ENCODE measurements at places on chromosomes 3 and 15.

GRCh38 chr15:25173241-25174028, 218.6 kb downstream of the SNRPN start:
- no peak overlapping the region for H3K4me3 ChIP-seq
- no peak for DNase-seq
- no peaks in the 10 kb centered on the region for H3K4me1 ChIP-seq
- H3K27me3 ChIP-seq, result no peaks in the 10 kb centered on the region
- no peak overlapping the region for H3K27ac ChIP-seq

- no peak overlapping the region for H3K27ac ChIP-seq
- H3K4me3 ChIP-seq, result no peak overlapping the region
- DNase-seq, result no peak
- no peaks in the 10 kb centered on the region for H3K4me1 ChIP-seq
Measured at GRCh38 chr3:138047596-138048158, 37.7 kb downstream of the CLDN18 start.

- no peak for DNase-seq
- no peaks in the 10 kb centered on the region for H3K36me3 ChIP-seq
- H3K27me3 ChIP-seq, result peaks cover 13% of the 10 kb centered on the region
- H3K27ac ChIP-seq, result no peak overlapping the region
- H3K4me3 ChIP-seq, result no peak overlapping the region
- no peaks in the 10 kb centered on the region for H3K4me1 ChIP-seq
Measured at GRCh38 chr15:32766101-32766500, 48.3 kb downstream of the GREM1 start.

- peaks cover 2% of the 10 kb centered on the region for H3K27me3 ChIP-seq
- no peak for DNase-seq
- no peaks in the 10 kb centered on the region for H3K4me1 ChIP-seq
- no peak overlapping the region for H3K27ac ChIP-seq
- H3K4me3 ChIP-seq, result no peak overlapping the region
Measured at GRCh38 chr3:124149081-124149480, 157.2 kb upstream of the ROPN1 start.

- peaks cover 6% of the 10 kb centered on the region for H3K27me3 ChIP-seq
- no peak overlapping the region for H3K27ac ChIP-seq
- no peak for DNase-seq
- no peaks in the 10 kb centered on the region for H3K36me3 ChIP-seq
Measured at GRCh38 chr3:124621498-124621897, 108.8 kb upstream of the UMPS start.

- peaks cover 4% of the 10 kb centered on the region for H3K27me3 ChIP-seq
- H3K4me3 ChIP-seq, result no peak overlapping the region
- DNase-seq, result no peak
- no peak overlapping the region for H3K27ac ChIP-seq
- H3K4me1 ChIP-seq, result peaks cover 10% of the 10 kb centered on the region
- peaks cover 2% of the 10 kb centered on the region for H3K36me3 ChIP-seq
Measured at GRCh38 chr3:58173669-58174398, 36.9 kb downstream of the DNASE1L3 start.

- peaks cover 4% of the 10 kb centered on the region for H3K4me1 ChIP-seq
- H3K36me3 ChIP-seq, result no peaks in the 10 kb centered on the region
- no peak for DNase-seq
- H3K4me3 ChIP-seq, result no peak overlapping the region
- H3K27me3 ChIP-seq, result peaks cover 4% of the 10 kb centered on the region
Measured at GRCh38 chr3:127761441-127761801, 60.9 kb downstream of the MGLL start.

DNA sequence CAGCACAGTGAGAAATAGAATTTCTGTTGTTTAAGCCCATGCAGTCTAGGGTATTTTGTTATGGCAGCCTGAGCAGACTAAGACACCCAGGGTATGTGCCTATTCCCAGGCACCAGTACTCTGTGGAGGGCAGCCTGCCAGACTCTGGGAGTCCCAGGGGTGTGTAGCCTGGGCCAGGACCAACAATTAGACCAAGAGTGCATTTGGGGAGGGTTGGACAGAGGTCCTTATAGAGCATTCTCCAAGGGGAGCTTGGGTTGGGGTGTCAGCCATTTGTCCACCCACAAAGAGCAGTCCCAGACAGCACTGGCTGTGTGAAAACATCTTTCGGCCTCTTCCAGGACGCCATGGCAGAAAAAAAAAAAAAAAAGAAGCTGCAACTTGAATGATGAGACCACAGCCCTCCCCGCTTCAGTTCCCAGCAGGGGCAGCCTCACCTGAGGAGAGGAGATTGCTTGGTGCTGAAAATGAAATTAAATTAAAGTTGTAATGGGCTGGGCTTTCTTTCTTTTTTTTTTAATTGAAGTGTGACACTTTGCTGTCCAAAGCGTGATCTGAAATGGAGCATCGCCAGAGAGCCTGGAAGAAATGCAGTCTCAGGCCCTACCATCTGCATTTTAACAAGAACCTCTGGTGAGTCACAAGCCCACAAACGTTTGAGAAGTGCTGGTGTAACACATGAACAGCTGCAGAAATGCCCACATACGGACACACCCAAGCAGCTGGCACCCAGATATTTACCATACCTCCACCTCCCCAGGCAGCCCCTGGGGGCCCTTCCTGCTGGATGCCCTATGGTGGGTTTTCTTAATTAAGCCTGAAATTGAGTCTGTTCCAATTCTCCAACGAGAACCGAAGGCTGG, 21.3 kb upstream of the CAV3 start:
- no peaks in the 10 kb centered on the region for H3K36me3 ChIP-seq
- H3K27ac ChIP-seq, result no peak overlapping the region
- no peaks in the 10 kb centered on the region for H3K4me1 ChIP-seq
- H3K27me3 ChIP-seq, result no peaks in the 10 kb centered on the region

GRCh38 chr3:81394651-81395524, 366.6 kb downstream of the GBE1 start:
- no peak overlapping the region for H3K27ac ChIP-seq
- no peak overlapping the region for H3K4me3 ChIP-seq
- no peaks in the 10 kb centered on the region for H3K36me3 ChIP-seq
- H3K4me1 ChIP-seq, result no peaks in the 10 kb centered on the region
- no peak for DNase-seq
- H3K27me3 ChIP-seq, result no peaks in the 10 kb centered on the region

- no peak for DNase-seq
- no peaks in the 10 kb centered on the region for H3K27me3 ChIP-seq
- H3K4me3 ChIP-seq, result no peak overlapping the region
- no peak overlapping the region for H3K27ac ChIP-seq
- H3K4me1 ChIP-seq, result no peaks in the 10 kb centered on the region
Measured at GRCh38 chr3:31793821-31794220, 187.2 kb downstream of the OSBPL10 start.

GRCh38 chr15:38743147-38743546, 178.5 kb upstream of the RASGRP1 start:
- no peaks in the 10 kb centered on the region for H3K4me1 ChIP-seq
- no peak overlapping the region for H3K27ac ChIP-seq
- DNase-seq, result no peak
- H3K36me3 ChIP-seq, result no peaks in the 10 kb centered on the region

DNA sequence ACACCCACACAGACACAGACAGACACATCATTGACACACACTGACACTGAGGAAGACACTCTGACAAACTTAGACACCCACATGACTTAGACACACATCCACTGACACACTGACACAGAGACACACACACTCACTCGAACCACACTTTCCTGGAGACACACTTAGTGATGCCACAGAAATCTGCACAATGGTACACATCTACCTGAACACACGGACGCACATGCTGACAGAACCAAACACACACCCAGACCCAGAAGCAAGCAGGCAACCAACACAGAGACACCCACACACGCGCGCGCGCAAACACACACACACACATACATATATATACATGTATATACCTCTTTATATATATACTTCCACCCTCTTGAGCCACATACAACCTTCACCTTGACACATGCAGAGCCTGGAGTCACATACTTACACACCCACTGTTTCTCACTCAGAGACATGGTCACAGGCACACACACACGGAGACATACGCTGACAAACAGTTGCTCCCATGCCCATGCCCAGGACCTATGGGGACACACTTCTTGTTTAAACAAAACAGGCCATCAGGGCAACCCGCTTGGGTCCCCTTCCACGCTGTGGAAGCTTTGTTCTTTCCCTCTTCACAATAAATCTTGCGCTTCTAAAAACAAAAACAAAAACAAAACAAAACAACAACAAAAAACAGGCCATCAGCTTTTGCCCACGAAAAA, 913 bp upstream of the SCN5A start:
- no peak for DNase-seq
- no peak overlapping the region for H3K27ac ChIP-seq
- H3K4me3 ChIP-seq, result no peak overlapping the region
- peaks cover 6% of the 10 kb centered on the region for H3K4me1 ChIP-seq

Measured in activated T-helper 1 cell treated with anti-CD3 and anti-CD28 coated beads, Interleukin-12 subunit alpha, Interleukin-12 subunit beta, Interleukin-2, Interleukin-4 antibody, amounts not matched to agents 30 ng/mL and 10 ng/mL and 1 ng/mL, durations not matched to agents 14 hours and 24 hours and 36 hours (primary cell).